A549 treated with DMSO at 1 μM for 4 hours (cell line): ENCODE measurements at places on chromosomes 6 and 20. TPM values are rescaled to one million over a fixed set of nuclear protein-coding genes. Genes with fewer than 3 reads are reported as not detected.

Gene LCA5
- total RNA-seq: 0.59 to 1.3 TPM (median 1.0 TPM) in 5 replicates

Gene PCSK2
- total RNA-seq: not detected in 5 replicates

Gene CGAS
- total RNA-seq: 4.5 to 7.5 TPM (median 6.8 TPM) in 5 replicates

Gene BTNL2
- not detected in 5 replicates for total RNA-seq

Gene TSHZ2
- total RNA-seq: not detected in 5 replicates
